HT1080 (cell line): ENCODE measurements at places on chromosomes 16 and 17. TPM values are rescaled to one million over a fixed set of nuclear protein-coding genes. Genes with fewer than 3 reads are reported as not detected.

DNA sequence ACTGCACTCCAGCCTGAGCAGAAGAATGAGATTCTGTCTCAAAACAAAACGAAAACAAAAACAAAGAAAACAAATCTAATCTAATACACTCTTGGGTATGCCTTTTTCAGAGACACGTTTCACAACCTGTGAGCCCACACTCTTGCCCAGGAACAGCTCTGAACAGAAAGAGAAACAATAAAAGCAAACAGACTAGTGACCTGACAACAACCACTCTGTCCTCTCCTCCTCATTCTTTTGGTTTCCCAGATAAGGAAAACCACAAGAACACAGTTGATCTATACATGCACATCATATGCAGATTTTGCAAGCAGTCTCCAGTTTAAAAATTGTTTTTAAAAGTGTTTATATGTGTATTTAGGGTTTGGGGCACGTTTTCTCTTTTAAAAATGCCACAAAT lies 1.3 kb downstream of the MKS1 start:
- no peak for DNase-seq

- no peak for DNase-seq
These were observed 45.9 kb upstream of the HS3ST3A1 start for GRCh38 chr17:13647543-13648021.

GRCh38 chr17:59355702-59356325 lies 24.4 kb downstream of the YPEL2 start:
- no peak for DNase-seq

GRCh38 chr16:83954577-83955016 lies 1.6 kb downstream of the OSGIN1 start:
- DNase-seq, result peak; percentile 51

KRT24 gene
- total RNA-seq, result not detected in 2 replicates

GRCh38 chr17:40316571-40317344 lies 7.8 kb downstream of the RARA start:
- peak; percentile 68 for DNase-seq

- no peak for DNase-seq
These were observed 1.2 kb upstream of the HEXIM1 start for GRCh38 chr17:45146890-45147580.

DOC2A gene
- 0.10 and 0.63 TPM in 2 replicates for total RNA-seq

GRCh38 chr17:49443862-49444261 lies 29.2 kb upstream of the PHB1 start:
- DNase-seq, result peak; percentile 43

WIPF2 gene
- 4.2 and 5.4 TPM in 2 replicates for total RNA-seq

DNA sequence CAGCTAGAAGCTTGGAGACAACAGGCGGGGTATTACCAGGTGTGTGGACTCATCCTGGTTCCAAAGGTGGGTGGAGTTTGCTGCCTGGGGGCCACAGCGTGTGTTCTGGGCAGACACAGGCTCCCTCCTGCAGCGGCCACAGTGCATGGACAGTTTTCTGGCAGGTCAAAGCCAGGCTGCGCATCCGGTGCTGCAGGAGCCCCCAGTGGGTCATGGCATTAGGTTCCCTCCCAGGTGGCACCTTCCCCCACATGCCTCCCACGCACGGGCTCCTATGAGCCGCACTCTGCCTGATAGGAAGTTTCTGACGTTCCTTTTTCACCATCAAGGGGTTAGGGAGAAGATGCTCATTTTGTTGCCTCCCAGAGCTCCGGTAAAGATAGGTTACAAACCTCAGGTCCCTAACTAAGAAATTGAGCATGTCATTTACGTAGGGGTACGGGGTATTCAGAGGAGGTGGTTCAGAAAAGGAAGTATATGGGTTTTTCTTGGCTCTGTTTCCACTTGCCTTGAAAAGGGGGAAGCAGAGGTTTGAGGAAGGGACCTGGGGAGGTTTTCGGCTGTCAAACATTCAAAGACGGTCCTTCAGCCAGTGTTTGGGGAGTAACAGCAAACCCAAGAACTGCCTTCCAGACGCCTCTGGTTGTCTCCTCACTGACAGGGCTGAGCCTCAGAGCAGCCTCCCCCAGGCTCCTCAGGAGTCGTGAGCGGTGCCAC lies 32.7 kb upstream of the NAT9 start:
- no peak for DNase-seq

GRCh38 chr17:13776027-13776551 lies 174.4 kb upstream of the HS3ST3A1 start:
- DNase-seq, result no peak

TNFRSF17 gene
- total RNA-seq, result not detected in 2 replicates

GRCh38 chr17:67624886-67625656 lies 92.7 kb upstream of the NOL11 start:
- DNase-seq, result no peak

DNA sequence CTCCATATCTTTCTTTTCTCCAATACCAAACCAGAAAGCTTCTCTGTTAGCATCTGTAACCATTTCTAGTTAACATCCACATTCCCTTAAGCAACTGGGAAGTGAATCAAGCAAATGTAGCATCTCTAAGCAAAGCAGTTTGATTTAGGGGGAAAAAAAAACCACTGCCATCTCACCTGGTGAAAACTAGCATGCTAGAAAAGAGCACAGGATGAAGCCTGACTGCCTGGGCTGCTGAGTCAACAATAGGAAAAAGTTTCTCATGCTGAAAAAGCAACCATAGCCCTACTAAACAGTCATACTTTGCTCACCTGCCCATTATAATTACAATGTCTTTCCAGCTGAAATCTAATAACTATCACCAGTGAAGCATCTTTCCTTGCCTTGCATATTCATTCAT lies 139.3 kb downstream of the ANKFN1 start:
- DNase-seq, result peak; percentile 62

JPH3 gene
- not detected in 2 replicates for total RNA-seq

- peak; percentile 79 for DNase-seq
These were observed 29.3 kb downstream of the DYNLRB2 start for GRCh38 chr16:80570106-80570478.

PRR35 gene
- 0.10 TPM in 1 of 2 replicates, not detected in the other for total RNA-seq
